A172 (cell line): ENCODE measurements at places on chromosomes 4 and X. TPM values are rescaled to one million over a fixed set of nuclear protein-coding genes. Genes with fewer than 3 reads are reported as not detected.

DNA sequence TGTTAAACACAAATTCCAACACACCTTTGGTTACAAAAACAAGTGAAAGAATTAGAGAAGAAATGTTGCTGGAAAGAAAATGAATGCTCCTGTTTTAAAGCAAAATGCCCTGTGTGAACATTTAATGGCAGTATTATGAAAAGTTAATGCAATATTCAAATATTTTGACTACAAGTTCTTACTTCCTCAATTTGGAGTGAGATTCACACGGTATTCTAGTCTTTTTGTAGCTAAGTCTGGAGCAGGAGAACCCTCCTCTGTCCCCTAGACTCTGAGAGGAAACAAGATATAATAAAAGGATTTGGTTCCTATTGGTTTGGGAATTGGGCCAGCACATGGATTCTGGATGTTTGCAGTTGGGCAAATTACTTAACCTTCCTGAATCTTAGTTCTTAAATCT lies 12.7 kb downstream of the MAD2L1 start:
- no peak for DNase-seq

- DNase-seq: peak; percentile 14
Observed at GRCh38 chrX:147226801-147227200, 412.3 kb upstream of the CXorf51A start.

DNA sequence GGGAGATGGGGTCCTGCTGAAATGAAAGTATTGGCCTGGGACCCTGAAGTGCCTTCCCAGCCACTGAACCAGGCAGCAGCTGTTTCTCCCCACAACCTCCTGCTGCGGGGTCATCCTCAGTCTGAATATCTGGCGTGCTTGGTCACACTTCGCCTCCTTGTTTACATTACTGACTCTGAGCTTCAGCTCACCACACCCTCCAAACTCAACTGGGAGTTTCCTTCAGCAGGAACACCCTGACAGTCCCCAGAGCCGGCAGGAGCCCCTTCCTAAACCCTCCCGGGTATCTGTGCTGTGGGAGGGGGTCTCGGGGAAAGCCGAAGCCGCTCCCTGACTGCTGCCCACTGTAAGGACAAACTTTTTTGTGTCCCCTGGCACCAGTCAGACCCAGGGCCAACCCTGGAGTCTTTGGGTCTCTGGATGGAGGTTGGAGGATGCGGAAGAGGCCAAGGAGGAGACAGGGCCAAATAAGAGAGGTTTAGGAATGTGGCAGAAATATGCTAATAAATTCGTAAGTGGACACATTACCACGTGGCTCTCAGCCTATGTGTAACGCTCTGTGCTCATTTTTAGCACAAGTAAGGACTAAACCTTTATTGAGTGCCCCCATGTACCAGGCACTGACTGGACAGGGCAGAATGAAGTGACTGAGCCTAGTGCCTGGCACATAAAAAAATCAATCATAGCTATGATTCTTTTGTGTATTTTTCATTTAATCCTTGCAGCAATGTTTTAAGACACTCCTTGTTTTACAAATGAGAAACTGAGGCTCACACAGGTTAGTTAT lies 20.7 kb downstream of the FHDC1 start:
- DNase-seq: peak; percentile 55

DNA sequence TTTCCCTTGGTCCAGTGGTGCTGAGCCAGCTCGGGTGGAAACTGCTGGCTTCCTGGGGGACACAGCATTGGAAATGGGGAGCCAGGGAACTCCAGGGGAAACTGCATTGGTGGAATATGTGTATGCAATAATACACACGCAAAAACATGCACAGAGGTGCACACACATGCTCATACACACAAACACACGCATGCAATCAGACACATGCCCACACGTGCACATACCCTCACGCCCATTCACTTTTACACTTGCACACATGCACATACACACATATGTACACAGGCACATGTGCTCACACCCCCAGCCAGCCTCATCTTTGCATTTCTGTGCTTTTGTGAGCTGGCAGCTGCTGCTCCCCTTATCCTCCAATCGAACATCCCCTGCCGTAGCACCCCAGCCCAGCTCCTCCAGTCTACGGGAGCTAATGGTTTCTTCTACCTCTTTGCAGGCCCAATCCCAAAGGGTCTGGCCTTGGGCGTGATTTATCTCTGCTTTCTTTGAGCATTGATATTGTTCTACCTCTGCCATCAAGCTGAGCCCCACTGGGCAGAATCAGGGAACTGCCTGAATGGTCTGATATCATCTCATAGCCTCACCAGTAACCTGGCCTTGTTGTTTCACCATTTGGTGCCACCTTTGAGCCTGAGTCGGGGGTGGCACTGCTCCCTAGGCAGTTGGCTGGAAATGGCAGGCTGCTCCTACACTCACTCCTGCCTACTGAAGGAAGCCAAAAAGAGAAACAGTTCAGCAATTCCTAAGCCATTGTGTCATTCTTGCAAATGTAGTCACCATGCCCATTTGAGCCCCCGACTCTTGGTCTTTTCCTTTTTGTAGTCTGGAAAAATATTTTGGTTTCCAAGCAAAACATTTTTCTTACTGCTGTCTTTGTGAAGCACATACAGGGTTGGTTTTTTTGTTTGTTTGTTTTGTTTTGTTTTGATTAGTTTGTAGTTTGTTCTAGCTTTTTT lies 104.4 kb upstream of the MAMLD1 start:
- DNase-seq: no peak

DNA sequence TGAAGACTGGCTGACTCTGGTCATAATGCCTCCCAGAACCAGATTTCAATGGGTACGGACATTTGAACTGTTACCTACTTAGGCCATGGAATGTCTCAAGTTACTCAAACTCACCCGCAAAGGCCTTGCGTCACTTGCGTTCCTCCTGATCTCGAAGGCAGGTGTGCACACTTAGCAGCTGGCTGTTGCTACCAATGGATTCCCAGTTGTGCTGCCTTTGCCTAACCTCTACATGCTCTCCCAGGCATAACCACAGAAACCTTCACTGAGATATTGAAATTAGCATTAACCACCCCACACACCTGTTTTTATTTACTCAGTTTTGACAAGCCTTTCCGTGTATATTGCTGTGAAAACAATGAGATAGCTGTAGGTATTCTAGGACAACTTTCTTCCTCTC lies 2.8 kb downstream of the ERVMER34-1 start:
- no peak for DNase-seq

- DNase-seq: no peak
Observed at GRCh38 chr4:40473578-40474388, 138.7 kb downstream of the CHRNA9 start.

GRCh38 chr4:176002007-176002613 lies 63.5 kb upstream of the WDR17 start:
- DNase-seq: peak; percentile 13

DNA sequence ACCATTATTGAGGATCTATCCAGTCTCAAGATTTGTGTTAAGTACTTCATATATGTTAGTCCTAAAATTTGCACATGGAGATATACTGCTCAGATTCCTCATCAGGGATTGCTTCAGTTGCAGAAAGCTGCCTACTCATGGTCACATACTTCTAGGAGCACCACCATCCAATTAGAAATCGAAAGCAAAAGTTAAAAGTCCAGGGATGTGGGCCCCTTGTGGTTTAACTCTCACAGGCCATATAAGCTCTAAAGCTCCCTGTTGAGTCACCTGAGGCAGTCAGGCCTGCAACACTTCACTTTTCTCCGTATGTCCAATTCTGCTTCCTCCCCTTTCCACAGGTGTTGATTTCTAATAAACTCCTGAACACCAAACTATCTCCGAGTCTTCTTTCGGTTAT lies 84.2 kb downstream of the CNOT6L start:
- peak; percentile 53 for DNase-seq

DNA sequence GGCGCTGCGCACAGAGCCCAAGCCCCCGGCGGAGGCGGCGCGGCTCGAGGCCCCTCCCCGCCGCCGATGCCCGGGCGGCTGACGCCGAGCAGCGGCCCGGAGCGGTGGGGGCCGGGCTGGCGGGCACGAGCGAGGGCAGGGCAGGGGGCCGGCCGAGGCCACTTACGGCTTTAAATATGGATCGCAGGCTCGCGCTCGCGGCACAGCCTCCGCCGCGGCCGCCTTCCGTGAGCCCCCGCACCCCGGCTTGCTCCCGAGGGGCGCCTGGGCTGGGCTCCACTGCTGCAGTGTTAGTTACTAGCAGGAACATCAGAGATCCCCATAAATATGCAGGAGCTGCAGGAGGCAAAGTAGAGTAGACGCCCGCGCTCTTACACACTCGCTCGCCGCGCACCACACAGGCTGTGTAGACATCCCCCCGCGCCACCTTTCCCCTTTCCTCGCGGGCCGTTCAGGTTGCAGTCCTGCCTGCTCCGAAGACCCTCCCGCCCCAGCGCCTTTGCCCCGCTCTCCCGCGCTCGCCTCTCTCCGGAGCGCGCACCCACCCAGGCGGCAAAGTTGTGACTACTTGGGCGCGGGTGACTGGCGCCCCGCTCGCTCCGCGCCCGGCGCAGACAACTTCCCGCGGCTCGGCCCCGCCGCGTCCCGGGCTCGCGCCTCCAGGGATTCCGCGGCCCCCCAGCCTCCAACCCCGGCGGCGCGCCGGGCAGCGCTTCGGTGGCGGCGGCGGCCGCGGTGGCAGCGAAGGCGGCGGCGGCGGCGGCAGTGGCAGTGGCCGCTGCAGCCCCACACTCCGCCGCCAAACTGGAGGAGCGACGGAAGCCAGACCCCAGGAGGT lies 152.0 kb upstream of the SLC4A4 start:
- no peak for DNase-seq

Gene CENPC
- total RNA-seq: 7.2 and 8.3 TPM in 2 replicates

Gene GC
- not detected in 2 replicates for total RNA-seq

Gene TGIF2LX
- total RNA-seq: 0.98 TPM in 1 of 2 replicates, not detected in the other
